Cardiac ventricle fibroblast (primary cell): ENCODE measurements at places on chromosomes 3 and 15. TPM values are rescaled to one million over a fixed set of nuclear protein-coding genes. Genes with fewer than 3 reads are reported as not detected.

The ITIH1 gene
- total RNA-seq = not detected in 2 replicates

The DUOXA2 gene
- total RNA-seq = not detected in 2 replicates

The ABI3BP gene
- total RNA-seq = 38.0 and 65.4 TPM in 2 replicates

The SAMMSON gene
- not detected in 2 replicates for total RNA-seq

The KNL1 gene
- 1.1 and 1.2 TPM in 2 replicates for total RNA-seq

The SUCNR1 gene
- total RNA-seq = not detected in 2 replicates

The TNFAIP8L3 gene
- total RNA-seq = 6.6 and 11.5 TPM in 2 replicates

The PRR20G gene
- total RNA-seq = not detected in 2 replicates

The LRCH3 gene
- total RNA-seq = 28.6 and 28.7 TPM in 2 replicates

The CCDC9B gene
- 0.44 and 1.3 TPM in 2 replicates for total RNA-seq

The STRIT1 gene
- not detected in 2 replicates for total RNA-seq

The SHC4 gene
- total RNA-seq = 0.64 and 1.1 TPM in 2 replicates

The GOLGA6D gene
- total RNA-seq = not detected in 2 replicates

The PODXL2 gene
- 3.6 and 6.7 TPM in 2 replicates for total RNA-seq

The LRTM1 gene
- total RNA-seq = not detected in 2 replicates

The CIDEC gene
- 32.9 and 37.6 TPM in 2 replicates for total RNA-seq

The CHST2 gene
- total RNA-seq = 90.7 and 95.0 TPM in 2 replicates

The IL5RA gene
- not detected in 2 replicates for total RNA-seq

The MCTP2 gene
- total RNA-seq = 1.2 and 5.2 TPM in 2 replicates

The HGD gene
- 0.62 and 1.0 TPM in 2 replicates for total RNA-seq

The SCAANT1 gene
- total RNA-seq = not detected in 2 replicates
